ENCODE measurements at places on chromosomes 11 and 22. TPM values are rescaled to one million over a fixed set of nuclear protein-coding genes. Genes with fewer than 3 reads are reported as not detected.
A peak's percentile ranks its signal among the peaks of the same experiment; 100 is the strongest.

The C22orf42 gene
- not detected for total RNA-seq

The RFPL2 gene
- not detected for total RNA-seq

The FGF4 gene
- total RNA-seq = not detected

The GNG3 gene
- not detected for total RNA-seq

The GLYATL2 gene
- not detected for total RNA-seq

The HORMAD2 gene
- total RNA-seq = not detected

- peaks cover 18% of the 10 kb centered on the region for H3K27me3 ChIP-seq
- H3K4me3 ChIP-seq = no peak overlapping the region
- no peak for DNase-seq
- no peaks in the 10 kb centered on the region for H3K36me3 ChIP-seq
Measured at GRCh38 chr11:130397780-130398179, 30.6 kb downstream of the ADAMTS8 start.

DNA sequence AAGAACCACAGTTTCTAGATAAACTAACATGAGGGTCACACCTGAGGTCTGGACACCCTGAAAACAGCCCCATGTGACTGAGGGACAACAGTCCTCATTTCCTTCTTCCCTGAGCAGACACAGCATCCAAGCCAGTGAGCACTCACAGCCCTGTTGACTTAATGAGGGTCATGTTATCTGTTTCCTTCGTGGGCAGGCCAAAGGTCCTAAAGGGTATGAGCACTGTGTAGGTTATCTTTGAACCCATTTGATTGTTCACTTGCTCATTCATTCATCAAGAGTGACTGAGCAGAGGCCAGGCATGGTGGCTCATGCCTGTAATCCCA lies 170.7 kb upstream of the B3GAT1 start:
- peaks cover 9% of the 10 kb centered on the region for H3K4me1 ChIP-seq
- peaks cover 15% of the 10 kb centered on the region for H3K27me3 ChIP-seq
- DNase-seq = no peak
- H3K27ac ChIP-seq = no peak overlapping the region

- no peaks in the 10 kb centered on the region for H3K27me3 ChIP-seq
- no peak for DNase-seq
- no peak overlapping the region for H3K27ac ChIP-seq
- peaks cover 12% of the 10 kb centered on the region for H3K36me3 ChIP-seq
Measured at GRCh38 chr22:45680932-45681700, 9.5 kb downstream of the ATXN10 start.

DNA sequence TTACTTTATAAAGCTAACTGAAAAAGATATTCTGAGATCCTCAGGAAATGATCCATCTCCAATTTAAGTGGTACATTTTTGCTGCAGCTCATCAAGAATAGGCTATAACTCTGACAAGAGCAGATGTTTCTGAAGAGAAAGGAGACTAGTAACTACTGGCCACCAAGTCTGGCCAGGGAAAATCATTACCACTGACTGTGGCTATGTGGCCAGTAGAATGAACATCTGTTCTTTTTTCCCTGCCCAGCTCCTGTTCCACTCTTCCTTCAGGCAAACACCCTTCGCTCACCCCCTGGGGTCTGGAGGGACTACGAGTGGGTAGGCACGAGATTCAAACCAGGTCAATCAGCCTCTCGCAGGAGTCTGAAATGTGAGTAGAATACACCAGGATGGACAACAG lies 23.9 kb downstream of the TMEM123 start:
- H3K27me3 ChIP-seq = no peaks in the 10 kb centered on the region
- H3K36me3 ChIP-seq = peaks cover 69% of the 10 kb centered on the region
- H3K27ac ChIP-seq = peak overlapping the region; percentile 6

- H3K4me1 ChIP-seq = no peaks in the 10 kb centered on the region
- H3K27me3 ChIP-seq = no peaks in the 10 kb centered on the region
- H3K4me3 ChIP-seq = no peak overlapping the region
Measured at GRCh38 chr11:75205564-75206020, 35.0 kb upstream of the TPBGL start.

DNA sequence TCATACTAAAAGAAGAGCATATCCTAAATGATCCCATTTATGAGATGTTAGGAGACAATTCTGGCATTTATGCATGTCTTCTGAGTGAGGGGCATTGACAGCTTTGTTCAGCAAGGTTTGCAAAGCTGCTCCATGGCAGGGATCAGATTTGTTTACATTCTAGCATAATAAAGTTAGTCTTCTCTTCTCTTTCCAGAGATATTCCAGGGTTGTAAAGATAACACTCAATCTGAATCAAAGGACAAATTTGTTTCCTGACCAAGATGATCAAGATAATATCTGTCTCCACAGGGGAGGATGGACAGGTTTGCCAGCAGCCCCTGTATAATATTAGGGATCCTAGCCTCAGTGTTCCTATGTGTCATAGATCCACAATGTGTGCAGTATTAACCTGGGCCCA lies 77.5 kb upstream of the ZC3H12C start:
- no peaks in the 10 kb centered on the region for H3K36me3 ChIP-seq
- no peak overlapping the region for H3K27ac ChIP-seq
- no peaks in the 10 kb centered on the region for H3K4me1 ChIP-seq

- H3K27me3 ChIP-seq = peaks cover 47% of the 10 kb centered on the region
- no peak overlapping the region for H3K27ac ChIP-seq
- no peaks in the 10 kb centered on the region for H3K4me1 ChIP-seq
- no peak for DNase-seq
- no peak overlapping the region for H3K4me3 ChIP-seq
Measured at GRCh38 chr11:36094164-36094563, 150.3 kb downstream of the LDLRAD3 start.

DNA sequence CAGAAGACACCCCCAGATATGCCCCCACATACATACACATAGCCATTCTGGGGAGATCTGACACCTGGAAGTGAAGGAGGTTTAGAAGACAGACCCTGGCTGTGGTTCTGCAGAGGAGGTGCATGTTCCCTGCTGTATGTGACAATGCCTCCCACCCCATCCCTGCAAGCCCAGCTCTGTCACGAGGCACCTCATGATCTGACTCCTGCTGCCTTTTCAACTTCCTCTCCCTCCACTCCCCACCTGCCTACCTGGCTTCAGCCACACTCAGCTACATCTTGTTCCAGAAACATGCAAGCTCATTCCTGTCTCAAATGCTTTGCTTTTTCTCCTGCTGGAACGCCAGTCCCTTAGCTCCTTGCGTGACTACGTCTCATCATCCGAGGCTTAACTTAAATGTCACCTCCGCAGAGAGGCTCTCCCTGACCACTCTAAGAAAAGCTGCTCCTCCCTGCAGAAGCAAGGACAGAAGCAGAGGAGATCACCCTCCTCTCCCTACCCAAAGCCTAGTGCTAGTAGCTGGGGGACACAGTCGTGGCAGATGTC lies 114.5 kb downstream of the FEZ1 start:
- H3K36me3 ChIP-seq = no peaks in the 10 kb centered on the region
- H3K27ac ChIP-seq = no peak overlapping the region
- DNase-seq = no peak
- H3K27me3 ChIP-seq = peaks cover 26% of the 10 kb centered on the region
- no peak overlapping the region for H3K4me3 ChIP-seq

DNA sequence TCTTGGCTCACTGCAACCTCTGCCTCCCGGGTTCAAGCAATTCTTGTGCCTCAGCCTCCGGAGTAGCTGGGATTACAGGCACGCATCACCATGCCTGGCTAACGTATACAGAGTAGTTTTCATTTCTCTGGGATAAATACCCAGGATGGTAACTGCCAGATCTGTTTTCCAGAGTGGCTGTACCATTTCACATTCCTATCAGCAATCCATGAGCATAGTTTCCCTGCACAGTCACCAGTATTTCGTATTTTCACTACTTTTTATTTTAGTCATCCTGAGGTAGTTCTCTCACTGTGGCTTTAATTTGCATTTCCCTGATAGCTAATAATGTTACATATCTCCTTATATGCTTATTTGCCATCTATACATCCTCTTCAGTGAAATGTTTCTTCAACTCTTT lies 11.0 kb upstream of the SCARF2 start:
- DNase-seq = no peak
- H3K27ac ChIP-seq = no peak overlapping the region
- H3K36me3 ChIP-seq = no peaks in the 10 kb centered on the region
- H3K27me3 ChIP-seq = no peaks in the 10 kb centered on the region
